Activated CD8-positive, alpha-beta T cell treated with anti-CD3 and anti-CD28 coated beads for 36 hours (primary cell): ENCODE measurements at places on chromosomes 1 and 21.

- DNase-seq = peak; percentile 24
Measured at GRCh38 chr1:153771841-153772593, 3.2 kb upstream of the SLC27A3 start.

GRCh38 chr1:244256086-244256676 is 195.5 kb downstream of the ADSS2 start:
- no peak for DNase-seq

- DNase-seq = no peak
Measured at GRCh38 chr1:229065613-229066012, 205.3 kb upstream of the RAB4A start.

DNA sequence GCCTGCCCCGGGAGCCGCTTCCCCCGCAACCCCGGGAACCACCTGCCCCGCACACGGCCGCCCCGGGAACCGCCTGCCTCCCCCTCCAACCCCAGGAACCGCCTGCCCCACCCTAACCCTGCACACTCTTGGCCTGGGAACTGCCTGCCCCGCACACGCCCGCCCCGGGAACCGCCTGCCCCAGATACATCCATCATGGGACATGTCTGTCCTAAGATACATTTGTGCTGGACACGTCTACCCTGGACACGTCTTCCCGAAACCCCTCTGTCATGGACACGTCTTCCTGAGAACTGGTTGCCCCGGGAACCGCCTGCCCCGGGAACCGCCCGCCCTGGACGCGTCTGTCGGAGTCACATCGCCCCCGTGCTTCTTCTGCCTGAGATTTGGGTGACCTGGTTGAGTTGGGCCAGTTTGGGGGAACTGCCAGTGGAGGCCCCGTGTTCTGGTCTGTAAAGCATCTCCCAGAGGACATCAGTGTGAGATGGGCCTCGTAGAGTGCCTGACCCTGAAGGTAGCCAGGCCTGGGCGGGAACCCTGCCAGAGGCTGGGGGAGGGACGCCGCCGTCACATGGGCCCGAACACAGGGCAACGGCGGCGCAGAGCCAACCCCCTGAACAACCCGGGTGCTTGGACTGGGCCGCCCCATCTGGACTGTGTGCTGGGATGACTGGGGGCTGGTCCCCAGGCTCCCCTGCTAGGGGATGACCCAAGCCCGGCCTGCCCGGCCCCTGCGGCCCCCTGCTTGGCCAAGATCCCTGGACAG is 3.6 kb downstream of the PERM1 start:
- no peak for DNase-seq

GRCh38 chr1:231139125-231139649 is 22.7 kb upstream of the TRIM67 start:
- DNase-seq = no peak

DNA sequence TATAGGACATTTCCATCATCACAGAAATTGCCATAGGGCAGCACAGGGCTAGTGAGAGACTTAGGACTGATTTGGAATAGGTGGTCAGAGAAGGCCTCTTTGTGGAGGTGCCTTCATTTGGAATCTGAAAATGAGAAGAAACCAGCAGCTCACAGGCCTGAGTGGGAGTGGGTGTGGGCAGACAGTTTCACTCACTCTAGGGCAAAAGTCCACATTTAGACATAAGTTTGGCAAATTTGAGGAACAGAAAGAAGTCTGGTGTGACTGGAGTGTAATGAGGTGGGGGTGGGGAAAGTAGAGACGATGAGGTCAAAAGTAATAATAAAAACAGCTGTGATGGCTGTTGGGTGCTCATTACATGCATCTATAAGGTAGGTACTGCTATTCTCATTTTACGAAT is 22.4 kb upstream of the BCAR3 start:
- no peak for DNase-seq

GRCh38 chr1:46401964-46402626 is 8.0 kb downstream of the FAAH start:
- DNase-seq = no peak
